ENCODE measurements at places on chromosomes 2 and 18. TPM values are rescaled to one million over a fixed set of nuclear protein-coding genes. Genes with fewer than 3 reads are reported as not detected.
A peak's percentile ranks its signal among the peaks of the same experiment; 100 is the strongest.

DNA sequence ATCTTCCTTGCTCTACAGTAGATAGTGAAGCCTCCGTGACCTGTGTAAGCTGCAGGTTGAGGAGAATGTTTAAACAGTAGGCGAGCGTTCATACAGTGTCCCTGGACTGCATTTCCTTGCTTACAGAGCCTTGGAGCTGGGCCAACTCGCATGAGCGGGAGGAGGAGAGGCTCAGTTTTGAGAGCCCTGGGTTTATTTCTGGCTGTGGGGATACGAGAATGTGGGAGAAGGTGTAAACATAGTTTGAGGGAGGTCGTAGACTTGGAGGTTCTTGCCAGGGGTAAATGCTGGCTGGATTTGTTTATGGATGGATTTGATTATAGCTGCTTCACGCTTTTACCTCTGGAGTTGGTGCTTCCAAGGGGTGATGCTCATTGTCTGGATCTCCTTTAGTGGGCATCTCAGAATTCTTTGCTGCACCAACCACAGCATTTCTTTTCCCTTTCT, 20.8 kb downstream of the CRIM1 start:
- peak; percentile 89 for DNase-seq

GRCh38 chr2:204110338-204110741, 173.8 kb downstream of the ICOS start:
- DNase-seq: no peak

GRCh38 chr2:23420840-23421476, 36.0 kb downstream of the KLHL29 start:
- no peak for DNase-seq

GRCh38 chr2:119862127-119862889, 102.6 kb downstream of the PTPN4 start:
- DNase-seq: no peak

GRCh38 chr2:133045787-133046186, 375.8 kb upstream of the LYPD1 start:
- DNase-seq: no peak

- DNase-seq: no peak
Observed at GRCh38 chr2:214180686-214181085, 230.2 kb upstream of the VWC2L start.

DNA sequence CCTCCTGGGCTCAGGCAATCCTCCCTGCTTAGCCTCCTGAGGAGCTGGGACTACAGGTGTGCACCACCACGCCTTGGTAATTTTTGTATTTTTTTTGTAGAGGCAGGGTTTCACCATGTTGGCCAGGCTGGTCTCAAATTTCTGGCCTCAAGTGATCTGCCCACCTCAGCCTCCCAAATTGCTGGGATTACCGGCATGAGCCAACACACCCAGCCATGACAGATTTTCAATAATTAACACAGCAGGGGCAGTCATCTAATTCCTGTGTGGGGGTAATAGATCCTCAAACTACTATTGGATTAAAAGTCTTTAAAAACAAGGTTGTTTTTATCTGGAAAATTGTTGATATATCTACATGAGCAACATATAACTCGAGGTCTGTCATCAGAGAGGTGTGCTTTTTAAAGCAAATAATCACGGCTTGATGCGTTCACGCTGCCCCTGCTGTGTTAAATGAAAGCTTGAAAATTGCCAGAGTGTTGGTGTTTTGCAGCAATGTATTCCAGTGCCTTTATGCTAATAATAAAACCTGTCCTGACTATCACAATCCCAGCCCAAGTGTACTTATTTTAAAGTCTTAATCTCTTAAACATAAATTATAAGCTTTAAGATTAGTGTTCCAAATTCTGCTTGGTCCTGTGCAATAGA, 35.6 kb upstream of the ASB1 start:
- no peak for DNase-seq

DNA sequence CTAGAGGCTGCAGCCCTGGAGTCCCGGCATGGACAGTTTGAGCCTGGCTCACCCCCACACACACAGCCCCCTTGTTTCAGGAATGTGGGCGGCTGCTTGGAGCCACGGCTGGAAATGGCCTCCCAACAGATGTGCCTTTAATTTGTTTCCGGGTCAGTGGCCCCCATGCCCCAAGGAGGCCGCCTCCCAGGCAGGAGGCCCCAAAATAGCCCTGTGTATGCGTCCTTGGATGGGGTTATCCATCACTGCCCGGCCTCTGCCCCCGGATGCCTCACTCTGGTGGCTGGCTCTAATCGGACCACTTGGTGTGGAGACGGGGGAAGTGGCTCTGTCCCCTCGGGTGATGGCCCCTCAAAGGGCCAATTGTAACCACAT, 151.9 kb upstream of the MYCN start:
- no peak for DNase-seq

DNA sequence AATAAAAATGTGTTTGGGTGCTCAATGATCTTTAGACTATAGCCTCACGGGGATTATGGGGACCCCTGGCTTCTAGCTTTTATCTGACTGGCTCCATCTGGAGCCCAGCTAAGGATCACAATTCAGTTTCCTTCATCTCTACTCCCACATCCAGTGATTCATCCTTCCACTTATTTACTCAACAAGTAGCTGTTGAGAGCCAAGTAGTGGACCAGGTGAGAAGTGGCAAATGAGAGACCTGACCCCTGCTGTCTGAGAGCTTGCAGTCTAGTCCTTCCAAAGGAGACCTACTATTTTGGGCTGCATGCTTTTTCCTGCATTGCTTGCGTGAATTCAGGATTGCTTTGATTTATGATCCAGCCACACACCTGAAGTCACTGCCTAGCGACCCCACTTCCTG, 10.7 kb upstream of the DSG3 start:
- DNase-seq: no peak

FKBP1B gene
- 3.1 TPM for total RNA-seq

TRPM8 gene
- not detected for total RNA-seq

GRCh38 chr2:104873689-104874054, 19.8 kb downstream of the POU3F3 start:
- DNase-seq: no peak

IL36RN gene
- total RNA-seq: not detected

DNA sequence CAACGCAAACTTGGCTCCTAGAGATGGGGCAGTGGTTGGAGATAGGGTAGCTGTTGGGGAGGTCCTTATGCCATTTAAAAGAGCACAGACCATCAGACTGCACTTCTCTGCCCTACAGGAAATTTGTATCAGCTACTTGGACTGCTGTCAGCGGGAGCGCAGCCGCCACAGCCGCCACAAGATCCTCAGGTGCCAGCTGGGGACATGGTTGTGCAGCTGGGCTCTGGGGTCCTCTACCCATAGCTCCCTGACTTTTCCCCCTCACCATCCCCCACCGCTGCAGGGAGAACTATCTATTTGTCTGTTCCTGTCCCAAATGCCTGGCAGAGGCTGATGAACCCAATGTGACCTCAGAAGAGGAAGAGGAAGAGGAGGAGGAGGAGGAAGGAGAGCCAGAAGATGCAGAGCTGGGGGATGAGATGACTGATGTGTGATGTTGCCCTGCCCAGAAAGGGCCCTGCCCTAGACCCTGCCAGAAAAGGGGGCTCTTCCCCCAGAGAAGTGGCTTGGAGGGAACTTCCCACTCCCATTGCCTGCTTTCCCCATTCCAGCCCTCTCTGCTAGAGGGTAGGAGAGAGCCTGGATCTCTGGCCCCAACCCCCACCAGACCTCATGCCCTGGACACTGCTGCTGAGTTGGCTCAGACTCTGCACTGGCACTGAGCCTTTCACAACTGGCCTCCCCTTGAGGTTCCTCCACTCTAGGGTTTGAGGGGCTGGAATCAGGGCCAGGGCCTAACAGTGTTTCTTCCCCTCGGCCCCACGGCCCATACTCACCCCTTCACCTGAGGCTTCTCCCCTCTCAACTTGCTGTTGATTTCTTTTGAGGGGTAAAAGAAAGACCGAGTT, 7.3 kb downstream of the PRADC1 start:
- no peak for DNase-seq

ZAP70 gene
- total RNA-seq: 1.6 TPM

OSGEPL1 gene
- 8.7 TPM for total RNA-seq

DNA sequence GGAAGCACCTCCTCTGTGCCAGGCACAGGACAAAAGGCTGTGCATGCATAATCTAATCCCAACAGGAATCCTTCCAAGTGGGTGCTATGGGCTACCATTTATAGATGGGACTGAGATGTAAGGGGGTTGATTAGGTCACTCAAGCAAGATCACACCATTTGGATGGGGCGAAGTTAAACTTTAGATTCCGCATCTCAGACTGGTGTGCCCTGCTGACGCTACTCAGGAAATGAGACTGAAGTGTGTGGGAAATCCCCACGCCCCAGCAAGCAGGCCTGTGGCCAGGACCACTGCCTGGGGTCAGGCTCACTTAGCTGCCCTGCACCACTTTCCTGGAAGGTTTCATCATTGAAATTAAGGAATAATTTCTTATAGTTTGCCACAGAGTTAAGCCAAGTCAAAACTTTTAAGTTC, 70.5 kb upstream of the PPP1CB start:
- no peak for DNase-seq

LYPD6 gene
- 0.14 TPM for total RNA-seq

GRCh38 chr18:10783941-10784340, 258.1 kb downstream of the NAPG start:
- DNase-seq: no peak

DNA sequence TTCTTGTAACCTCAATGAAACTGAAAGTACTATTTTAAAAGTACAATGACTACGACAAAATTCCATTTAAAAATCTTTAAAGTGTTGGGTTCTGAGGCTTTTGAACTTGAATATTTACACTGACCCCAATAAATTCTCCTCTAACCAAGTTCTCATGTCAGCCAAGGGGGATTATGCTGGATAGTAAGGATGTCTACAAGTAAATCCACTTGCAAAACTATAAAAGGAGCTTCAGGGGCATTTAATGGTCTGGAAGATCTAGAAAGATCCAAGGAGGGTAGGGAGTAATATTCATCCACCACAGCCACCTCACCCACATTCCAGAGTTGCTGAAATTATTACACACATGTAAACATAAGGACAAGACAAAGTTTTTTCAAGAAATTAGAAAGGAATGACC, 81.8 kb downstream of the ST6GAL2 start:
- no peak for DNase-seq
